ENCODE measurements at places on chromosomes 1 and 21. TPM values are rescaled to one million over a fixed set of nuclear protein-coding genes. Genes with fewer than 3 reads are reported as not detected.

- DNase-seq = no peak
- no peaks in the 10 kb centered on the region for H3K4me1 ChIP-seq
- no peaks in the 10 kb centered on the region for H3K36me3 ChIP-seq
- H3K4me3 ChIP-seq = no peak overlapping the region
These were observed 9.0 kb downstream of the FMO5 start for GRCh38 chr1:147216124-147216523.

GRCh38 chr1:193325042-193325441, 138.6 kb upstream of the B3GALT2 start:
- no peak overlapping the region for H3K27ac ChIP-seq
- DNase-seq = no peak
- H3K27me3 ChIP-seq = no peaks in the 10 kb centered on the region
- no peak overlapping the region for H3K4me3 ChIP-seq
- no peaks in the 10 kb centered on the region for H3K4me1 ChIP-seq

GRCh38 chr1:209692296-209692695, 12.3 kb upstream of the HSD11B1 start:
- H3K36me3 ChIP-seq = no peaks in the 10 kb centered on the region
- no peaks in the 10 kb centered on the region for H3K4me1 ChIP-seq
- H3K27ac ChIP-seq = no peak overlapping the region
- DNase-seq = no peak
- H3K4me3 ChIP-seq = no peak overlapping the region

Gene TRIM45
- 10.3 TPM for total RNA-seq
